ENCODE measurements at places on chromosomes 7 and 10.

GRCh38 chr10:127576740-127577161 lies 27.6 kb downstream of the NPS start:
- DNase-seq, result no peak

DNA sequence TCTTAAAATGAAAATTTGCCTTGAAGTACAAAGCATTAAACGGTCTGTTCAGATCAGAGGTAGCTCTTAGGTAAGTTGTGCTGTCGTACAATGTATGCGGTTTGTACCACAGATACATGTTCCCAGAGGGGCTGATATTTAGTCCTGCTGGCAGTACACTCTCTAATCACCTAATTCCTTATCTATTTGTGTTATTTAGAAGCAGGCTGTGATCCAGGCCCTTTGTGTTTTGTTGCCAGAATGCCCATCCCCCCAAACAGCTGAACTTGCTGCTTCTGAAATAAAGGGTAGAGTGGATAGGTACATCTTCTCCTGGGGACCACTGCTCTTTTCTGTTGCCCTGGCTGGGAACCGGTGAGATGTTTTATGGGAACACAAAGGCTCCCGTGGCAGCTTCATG lies 84.5 kb downstream of the SND1 start:
- DNase-seq, result no peak

DNA sequence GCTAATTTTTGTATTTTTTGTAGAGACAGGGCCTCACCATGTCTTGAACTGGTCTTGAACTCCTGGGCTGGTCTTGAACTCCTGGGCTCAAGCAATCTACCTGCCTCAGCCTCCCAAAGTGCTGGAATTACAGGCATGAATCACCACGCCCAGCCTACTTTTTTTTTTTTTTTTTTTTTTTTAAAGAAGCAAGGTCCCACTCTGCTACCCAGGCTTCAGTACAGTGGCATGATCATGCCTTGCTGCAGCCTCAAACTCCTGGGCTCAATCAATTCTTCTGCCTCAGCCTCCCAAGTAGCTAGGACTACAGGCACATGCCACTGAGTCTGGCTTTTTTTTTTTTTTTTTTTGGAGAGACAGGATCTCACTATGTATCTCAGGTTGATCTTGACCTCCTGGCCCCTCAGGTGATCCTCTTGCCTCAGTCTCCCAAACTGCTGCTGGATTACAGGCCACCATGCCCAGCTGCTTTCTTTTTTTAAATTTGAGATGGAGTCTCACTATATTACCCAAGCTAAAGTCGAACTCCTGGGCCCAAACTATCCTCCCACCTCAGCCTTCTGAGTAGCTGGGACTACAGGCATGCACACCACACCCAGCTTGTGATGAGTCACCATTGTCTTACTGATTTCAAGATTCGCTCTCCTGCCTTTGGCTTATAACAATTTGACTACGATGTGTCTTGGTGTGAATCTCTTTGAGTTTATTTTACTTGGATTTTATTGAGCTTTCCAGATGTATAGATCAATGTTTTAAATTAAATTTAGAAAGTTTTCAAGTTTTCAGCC lies 9.0 kb downstream of the RPEL1 start:
- DNase-seq, result no peak

DNA sequence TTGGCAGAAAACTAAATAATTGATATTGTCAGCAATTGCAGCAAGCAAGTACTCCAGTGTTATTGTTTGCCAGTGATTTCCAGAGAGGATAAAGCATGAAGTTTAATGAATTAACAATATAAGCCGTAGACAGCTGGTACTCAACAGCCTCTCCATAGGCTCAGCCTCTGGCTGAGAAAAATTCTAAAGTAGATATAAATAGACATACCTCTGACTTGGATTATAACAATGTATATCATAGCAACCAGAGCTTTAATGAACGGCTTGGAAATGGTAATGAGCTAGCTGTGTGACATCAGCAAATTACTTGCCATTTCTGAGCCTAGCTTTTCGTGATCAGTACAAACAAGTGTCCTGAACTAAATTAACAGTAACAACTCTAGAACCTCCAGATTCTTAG lies 1055.4 kb upstream of the AUTS2 start:
- no peak for DNase-seq

DNA sequence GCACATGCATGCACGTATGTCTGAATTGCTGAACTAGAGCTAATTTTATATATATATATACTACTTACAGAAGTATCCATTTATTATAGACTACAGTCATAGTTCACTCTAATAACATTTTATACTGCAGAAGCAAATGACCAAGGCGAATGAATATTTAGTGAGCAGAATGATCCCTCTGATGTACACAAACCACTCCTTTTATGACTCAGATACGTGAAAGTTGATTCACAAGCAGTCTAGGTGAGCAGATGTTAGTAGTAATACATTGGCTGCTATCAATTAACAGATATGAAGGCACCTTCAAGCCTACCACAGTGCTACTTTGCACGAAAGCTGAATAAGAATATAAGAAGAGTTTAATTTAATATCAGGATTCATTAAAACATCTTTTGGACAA lies 10.4 kb downstream of the GPAM start:
- DNase-seq, result no peak

DNA sequence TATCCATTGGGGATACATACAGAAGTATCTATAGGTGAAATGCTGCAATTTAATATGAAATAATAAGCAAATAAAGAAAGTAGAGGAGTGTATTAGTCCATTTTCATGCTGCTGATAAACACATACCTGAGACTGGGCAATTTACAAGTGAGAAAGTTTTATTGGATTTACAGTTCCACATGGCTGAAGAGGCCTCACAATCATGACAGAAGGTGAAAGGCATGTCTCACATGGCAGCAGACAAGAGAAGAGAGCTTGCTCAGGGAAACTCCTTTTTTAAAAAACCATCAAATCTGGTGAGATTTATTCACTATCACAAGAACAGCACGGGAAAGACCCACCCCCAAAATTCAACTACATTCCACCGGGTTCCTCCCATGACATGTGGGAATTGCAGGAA lies 82.8 kb upstream of the TRIM24 start:
- DNase-seq, result no peak

- no peak for DNase-seq
These were observed 55.5 kb upstream of the FIGNL1 start for GRCh38 chr7:50505553-50506210.

DNA sequence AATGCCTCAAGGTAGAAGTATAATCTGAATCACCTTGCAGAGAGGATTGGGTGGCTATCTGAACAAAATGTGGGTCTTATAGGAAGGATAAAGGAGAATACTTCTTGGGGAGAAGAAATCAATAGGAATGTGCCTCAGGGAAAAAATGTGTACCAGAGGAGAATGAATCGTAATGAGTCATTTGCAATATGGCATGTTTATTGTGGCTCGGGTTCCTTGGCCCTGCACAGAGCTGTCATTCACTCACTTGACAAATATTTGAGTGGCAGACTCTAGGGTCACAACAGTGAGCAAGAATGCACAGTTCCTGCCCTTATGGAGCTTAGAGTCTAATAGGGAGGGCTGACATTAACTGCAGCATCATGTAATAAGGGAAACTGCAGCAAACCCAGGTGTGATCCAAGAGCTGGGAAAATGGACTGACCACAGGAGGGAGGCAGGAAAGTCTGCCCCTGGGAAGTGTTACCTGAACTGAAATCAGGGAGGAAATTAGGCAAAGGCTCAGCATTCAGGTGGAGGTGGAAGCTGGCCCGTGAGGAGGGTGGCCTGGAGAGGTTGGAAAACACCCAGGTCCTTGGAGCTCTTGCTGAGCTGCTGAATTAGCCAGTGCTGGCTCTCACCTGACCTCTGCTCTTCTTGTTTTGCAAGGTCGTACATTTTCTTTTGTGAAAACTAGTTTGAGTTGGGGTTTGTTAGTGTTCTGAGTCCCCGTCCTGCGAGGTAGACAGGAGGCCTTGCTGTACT lies 203.9 kb downstream of the FRMD4A start:
- DNase-seq, result no peak

DNA sequence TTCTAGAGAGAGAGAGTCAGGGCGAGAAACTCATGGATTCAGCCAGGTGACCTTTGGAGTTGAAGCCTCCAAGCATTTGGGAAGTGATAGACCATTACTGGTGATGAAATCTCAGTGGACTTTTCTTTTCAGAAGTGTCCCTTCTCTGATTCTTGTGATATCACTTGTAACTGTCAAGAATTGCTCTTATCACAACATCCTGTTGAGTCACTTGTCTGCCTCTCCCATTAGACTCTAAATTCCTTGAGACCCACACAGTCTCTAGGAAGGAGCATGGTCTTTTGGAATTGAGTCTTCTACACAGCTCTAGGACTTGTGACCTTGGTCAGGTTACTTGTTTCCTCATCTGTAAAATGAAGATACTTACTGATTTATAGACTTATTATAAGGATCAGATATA lies 81.0 kb downstream of the CFAP58 start:
- no peak for DNase-seq

DNA sequence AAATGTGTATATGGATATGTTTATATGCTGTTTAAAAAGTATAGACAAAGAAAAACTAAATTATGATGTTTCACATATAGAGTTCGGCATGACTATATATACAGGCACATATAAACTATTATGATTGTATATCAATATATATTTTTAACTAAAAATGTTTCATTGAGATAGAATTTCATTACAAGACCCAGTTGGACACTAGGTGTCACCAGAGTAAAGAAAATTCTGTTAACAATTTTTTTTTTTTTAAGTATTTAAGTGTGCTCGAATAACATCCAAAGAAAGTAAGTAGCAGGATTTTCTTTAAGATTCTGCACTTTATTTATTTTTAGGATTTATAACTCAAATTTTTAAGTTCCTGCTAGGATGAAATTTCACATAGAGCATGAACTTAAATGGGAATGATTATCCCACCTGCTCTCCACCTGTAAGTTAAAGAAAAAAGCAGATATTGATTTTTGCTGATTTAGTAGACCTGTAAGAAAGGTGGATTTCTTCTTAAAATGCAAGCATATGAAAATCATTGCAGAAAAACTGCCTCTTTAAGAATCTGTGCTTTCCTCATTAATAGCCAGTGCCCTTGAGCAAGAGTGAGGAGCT lies 961.5 kb downstream of the PCDH15 start:
- no peak for DNase-seq

- DNase-seq, result no peak
These were observed 17.4 kb upstream of the GPR141 start for GRCh38 chr7:37666026-37666799.

- no peak for DNase-seq
These were observed 1.9 kb upstream of the FAM170B start for GRCh38 chr10:49135575-49136313.

GRCh38 chr10:29512425-29512974 lies 122.3 kb downstream of the SVIL start:
- DNase-seq, result no peak

- no peak for DNase-seq
These were observed 121.5 kb downstream of the SEMA3D start for GRCh38 chr7:85065306-85065705.
